ENCODE measurements at places on chromosomes 5 and 9.

GRCh38 chr9:365436-365835 lies 150.8 kb downstream of the DOCK8 start:
- DNase-seq, result no peak

- DNase-seq, result no peak
Measured at GRCh38 chr9:92964607-92965060, 17.3 kb downstream of the FGD3 start.

DNA sequence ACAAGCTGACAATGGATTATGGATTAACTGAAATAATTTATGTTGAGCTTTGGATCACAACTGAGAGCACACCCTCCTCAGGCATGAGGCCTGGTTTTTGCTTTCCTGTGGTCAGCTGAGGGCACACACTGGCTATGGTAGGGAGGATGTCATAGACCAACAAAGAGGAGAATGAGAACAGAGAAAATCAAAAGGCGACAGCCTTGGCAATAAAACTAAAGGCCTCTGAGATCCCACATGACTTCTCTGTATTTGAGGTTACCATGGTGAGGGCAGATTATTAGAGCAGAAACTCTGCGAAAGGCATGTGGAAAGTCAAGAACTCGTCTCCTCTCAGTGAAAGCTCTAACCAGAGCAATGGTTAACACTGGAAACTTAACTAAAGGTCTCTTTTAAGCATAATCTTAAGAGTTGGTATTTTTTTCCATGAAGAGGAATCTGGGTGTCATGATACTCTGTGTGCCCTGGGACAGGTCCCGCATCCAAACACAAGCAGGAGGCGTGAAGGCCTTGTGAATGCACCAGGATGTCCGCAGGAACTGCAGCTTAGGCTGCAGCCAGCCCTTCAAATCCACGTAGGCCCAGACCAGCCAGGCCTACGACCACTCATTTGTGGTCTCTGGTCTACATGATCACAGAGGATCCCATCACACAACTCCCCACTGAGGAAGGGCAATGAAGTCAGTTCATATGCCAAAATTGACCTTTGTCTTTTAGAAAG lies 12.4 kb upstream of the MEIKIN start:
- no peak for DNase-seq

- DNase-seq, result no peak
Measured at GRCh38 chr5:61701877-61702602, 370.0 kb downstream of the ZSWIM6 start.

- no peak for DNase-seq
Measured at GRCh38 chr5:164191240-164191639, 685.8 kb downstream of the MAT2B start.

GRCh38 chr9:135608294-135608998 lies 30.9 kb downstream of the GLT6D1 start:
- DNase-seq, result no peak

- DNase-seq, result no peak
Measured at GRCh38 chr5:58491216-58491892, at the start of gene GAPT. GAPT (plus strand) TSS chr5:58491435; CDS start chr5:58494537, 3,102 bp downstream.

DNA sequence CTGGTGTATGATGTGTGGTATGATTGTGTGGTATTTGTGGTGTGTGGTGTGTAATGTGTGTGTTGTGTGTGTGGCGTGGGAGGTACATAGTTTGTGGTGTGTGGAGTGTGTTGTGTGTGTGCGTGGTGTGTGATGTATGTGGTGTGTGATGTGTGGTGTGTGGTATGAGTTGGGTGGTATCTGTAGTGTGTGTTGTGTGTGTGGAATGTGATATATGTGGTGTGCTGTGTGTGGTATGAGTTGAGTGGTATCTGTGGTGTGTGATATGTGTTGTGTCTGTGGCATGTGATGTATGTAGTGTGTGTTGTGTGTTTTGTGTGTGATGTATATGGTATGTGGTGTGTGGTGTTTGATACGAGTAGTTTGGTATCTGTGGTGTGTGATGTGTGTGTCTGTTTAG lies 272.5 kb upstream of the IRX1 start:
- no peak for DNase-seq

DNA sequence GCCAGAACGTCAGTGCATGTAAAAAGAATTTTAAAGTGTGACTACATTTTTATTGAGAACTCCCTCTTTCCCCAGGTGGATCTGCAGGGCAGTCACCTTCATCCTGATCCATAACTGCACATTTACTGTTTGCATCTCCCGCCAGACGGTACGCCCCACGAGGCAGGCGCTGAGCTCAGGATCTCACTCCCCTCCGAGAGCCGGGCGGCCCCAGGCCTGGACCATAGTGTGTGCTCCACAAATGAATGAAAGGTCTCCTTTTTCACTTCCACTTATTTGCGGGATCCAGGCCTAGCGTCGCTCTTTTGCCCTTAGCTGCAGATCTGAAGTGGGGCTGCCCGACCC lies 378 bp downstream of the DROSHA start:
- DNase-seq, result peak; percentile 12

All from NCI-H2171 (cell line).